ENCODE measurements at places on chromosomes 4 and X.
A peak's percentile ranks its signal among the peaks of the same experiment; 100 is the strongest.

DNA sequence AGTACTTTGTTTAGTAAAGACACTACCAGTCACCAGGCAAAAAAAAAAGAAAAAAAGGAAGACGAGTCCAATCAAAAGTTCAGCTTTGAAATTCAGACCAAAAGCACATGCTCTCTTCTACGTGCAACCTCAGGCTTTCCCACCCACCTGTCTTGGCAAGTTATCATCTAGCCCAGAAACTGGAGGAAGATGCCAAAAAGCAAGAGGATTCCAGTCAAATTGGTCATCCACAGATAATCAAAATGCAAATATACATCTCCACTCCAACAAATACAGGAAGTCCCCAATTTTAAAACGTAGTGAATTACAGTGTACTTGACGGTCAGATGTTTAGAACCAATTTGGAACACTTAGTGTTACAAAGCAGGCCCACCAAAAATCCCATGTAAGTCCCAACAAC lies 96.5 kb downstream of the PALLD start:
- DNase-seq, result no peak

- DNase-seq, result no peak
These were observed 125.8 kb downstream of the SMIM20 start for GRCh38 chr4:26039639-26040359.

DNA sequence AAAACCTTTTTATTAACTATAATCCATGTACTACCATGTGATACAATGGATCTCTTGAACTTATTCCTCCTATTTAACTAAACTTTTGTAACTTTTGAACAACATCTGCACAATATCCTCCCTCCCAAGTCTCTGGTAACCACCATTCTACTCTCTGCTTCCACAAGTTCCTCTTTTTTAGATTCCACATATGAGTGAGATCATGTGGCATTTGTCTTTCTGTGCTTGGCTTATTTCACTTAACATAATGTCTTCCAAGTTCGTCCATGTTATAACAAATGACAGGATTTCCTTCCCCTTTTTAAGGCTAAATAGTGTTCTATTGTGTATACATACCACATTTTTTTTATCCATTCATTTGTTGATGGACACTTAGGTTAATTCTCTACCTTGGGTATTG lies 28.1 kb downstream of the DCAF8L1 start:
- DNase-seq, result no peak

DNA sequence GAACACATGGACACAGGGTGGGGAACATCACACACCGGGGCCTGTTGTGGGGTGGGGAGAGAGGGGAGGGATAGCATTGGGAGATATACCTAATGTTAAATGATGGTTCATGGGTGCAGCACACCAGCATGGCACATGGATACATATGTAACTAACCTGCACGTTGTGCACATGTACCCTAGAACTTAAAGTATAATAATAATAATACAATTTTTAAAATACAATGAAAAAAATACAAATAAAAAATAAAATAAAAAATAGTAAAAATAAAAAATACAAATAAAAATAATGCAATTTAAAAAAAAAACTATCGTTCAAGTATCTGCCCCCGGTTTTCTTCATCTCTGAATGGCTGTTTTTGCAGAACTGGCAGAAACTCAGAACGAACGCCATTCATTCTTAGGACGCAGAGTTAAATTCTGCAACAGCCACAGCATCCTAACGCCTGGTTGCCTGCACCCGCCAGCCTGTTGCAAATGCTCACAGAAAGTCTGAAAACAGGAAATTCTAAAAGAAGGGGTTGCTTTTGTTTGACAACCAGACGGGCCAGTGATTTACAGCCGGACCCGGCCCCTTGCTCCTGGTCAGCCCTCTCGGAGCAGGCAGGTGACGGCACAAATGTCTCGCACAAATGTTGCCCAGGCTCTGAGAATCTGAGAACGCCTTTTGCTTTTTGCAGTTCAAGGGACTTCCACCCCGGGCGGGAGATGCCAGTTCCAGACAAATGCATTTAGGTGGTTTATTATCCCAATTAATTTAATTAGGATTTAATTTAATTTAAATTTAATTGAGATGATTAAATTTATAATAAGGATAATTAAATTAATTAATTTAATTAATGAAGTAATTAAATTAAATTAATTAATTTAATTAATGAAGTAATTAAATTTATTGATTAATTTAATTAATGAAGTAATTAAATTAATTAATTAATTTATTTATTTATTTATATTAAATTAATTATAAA lies 47.8 kb downstream of the CRLF2 start:
- no peak for DNase-seq

GRCh38 chr4:48340276-48340964 lies 909 bp upstream of the SLAIN2 start:
- peak; percentile 53 for DNase-seq
